ENCODE measurements at places on chromosomes 7 and 10.

DNA sequence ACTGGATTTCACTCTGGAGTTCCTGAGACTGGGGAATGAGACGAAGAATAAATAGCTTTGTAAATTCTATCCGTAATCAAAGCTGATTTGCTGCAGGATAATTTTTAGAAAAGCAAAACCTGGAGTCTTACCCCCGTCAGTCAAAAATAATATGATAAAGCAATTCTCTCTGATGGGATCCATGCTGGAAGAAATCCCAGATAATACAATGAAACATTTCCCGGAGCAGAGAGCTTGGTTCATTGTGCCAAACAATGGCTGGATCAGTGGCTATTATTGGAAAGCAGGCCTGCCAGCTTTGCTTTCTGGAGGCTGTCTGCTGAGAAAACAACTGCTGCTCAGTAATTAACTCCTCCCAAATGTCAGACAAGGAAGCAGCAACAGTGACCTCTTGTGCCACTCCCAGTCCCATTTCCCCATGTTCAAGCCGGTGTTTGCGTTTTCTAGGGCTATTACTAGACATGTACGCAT, 609.4 kb upstream of the PCDH15 start:
- no peak for DNase-seq

DNA sequence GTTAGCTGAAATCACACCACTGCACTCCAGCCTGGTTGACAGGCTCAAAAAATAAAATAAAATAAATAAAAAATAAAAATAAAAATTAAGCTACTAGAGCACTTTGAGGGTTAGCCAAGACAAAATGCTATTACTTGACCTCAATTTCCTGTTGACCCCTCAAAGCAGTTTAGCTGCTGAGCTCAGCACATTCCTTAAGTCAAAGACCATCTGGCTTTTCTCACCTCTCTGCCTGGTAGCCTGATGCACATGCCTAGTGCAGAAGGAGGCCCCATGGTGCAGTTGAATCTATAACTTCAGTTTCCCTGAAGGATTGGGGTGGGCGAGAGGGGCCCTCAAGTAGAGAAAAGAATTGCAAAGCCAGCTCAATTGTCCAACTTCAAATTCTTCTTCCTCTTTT, 211.1 kb upstream of the GALNT17 start:
- no peak for DNase-seq

- peak; percentile 79 for DNase-seq
Measured at GRCh38 chr7:38335492-38336147, 62.2 kb upstream of the TARP start.

DNA sequence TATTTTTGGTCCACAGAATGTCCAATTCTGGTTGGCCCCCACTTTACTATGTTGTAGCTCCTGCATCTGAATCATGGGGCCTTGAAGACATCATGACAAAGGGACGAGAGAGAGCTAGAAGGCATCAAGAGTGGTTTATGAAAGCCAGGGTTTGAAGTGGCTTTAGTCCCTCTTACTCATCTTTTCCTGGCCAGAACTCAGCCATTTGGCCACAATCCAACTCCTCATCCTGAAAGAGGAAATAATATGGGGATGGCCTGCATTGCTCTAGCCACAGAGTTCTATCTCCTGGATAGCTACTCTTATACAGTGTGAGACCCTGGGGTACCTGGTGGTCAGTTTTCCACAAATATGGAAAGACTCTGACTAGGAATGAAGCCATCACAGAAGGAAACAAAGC, 418.9 kb downstream of the XPNPEP1 start:
- no peak for DNase-seq

GRCh38 chr7:151575410-151575809, 55.7 kb upstream of the RHEB start:
- no peak for DNase-seq

- no peak for DNase-seq
Measured at GRCh38 chr10:128938558-128938957, 528.5 kb upstream of the MGMT start.

DNA sequence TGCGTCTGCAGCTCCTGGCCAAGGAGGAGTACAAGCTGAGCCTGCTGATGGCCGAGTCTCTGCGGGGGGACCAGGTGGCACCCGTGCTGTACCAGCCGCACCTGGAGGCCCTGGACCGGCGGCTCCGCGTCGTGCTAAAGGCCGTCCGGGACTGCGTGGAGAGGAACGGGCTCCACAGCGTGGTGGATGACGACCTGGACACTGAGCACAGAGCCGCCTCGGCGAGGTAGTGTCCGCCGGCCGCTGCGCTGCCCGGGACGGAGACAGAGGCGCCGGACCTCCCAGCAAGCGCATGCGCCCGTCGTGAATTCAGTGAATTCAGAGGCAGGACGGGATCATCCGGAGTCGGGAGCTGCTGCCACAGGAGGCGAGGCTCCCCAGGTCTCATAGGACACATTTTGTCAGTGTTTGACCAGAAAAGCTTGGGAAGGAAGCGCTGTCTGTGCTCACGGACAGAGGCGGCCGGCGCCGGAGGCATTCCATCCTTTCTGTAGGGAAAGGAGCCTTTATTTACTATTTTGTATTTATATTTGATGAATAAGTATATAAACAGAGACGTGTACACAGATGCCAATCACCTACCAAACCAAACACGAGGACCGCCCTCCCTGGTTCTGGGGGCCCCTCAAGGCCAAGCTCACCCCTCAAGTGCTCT, 30.1 kb upstream of the FOXL3 start:
- DNase-seq = no peak

DNA sequence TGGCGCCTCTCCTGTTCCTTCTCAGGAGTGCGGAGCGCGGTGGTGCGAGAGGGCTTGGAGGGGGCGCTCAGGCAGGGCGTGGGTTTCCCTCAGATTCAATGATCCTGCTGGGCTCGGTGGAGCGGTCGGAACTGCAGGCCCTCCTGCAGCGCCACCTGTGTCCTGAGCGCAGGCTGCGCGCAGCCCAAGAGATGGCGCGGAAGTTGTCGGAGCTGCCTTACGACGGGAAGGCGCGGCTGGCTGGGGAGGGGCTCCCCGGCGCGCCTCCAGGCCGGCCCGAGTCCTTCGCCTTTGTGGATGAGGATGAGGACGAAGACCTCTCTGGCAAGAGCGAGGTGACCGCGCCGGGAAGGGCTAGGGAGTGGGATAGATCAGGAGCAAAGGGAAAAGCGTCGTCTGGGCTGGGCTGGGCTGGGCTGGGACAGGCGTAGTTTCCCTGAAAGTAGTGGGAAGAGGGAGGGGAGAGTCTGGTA, 17.0 kb downstream of the FAM131B start:
- DNase-seq = peak; percentile 51

- no peak for DNase-seq
Measured at GRCh38 chr7:71753956-71754664, 622.2 kb downstream of the GALNT17 start.

DNA sequence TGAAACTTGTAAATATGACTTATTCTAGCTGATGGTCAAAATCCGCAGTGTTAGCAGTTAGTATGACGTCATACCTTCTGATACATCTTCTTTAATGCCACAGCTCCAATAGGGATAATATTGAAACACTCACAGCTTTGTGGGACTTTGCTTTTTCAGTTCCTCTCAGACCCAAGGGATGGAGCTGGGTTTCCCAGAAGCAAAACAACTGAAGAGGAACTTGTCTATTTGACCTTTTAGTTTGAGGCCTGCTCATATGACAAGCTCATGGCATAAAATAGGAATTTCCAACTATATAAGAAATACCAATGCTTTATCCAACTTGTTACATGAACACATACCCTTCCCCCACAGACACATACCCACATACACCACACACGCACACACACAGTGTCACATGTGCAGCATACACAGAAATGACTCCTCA, 31.6 kb upstream of the C10orf67 start:
- no peak for DNase-seq

DNA sequence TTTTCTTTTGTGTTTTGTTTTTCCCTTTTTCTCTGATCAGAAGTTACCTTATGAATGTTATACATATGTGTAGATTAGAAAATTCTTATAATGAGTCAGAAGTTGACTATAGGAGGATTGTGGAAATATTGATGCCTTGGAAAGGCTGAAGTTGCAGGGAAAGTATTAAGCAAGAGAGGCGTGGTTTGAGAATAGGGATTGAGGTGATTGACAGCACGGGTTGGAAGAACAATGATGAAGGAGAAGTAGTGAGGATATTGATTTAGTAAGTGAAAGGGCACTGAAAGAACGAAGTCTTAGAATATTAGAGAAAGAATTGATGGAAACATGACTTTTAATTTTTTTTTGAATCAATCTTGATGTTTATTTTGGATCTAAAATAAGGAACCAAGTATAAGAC, 176.0 kb downstream of the EXOC4 start:
- no peak for DNase-seq
